ENCODE measurements at places on chromosomes 16 and 17.

- no peak for DNase-seq
These were observed 75.5 kb downstream of the SOCS1 start for GRCh38 chr16:11180489-11180888.

- DNase-seq: no peak
These were observed 10.7 kb downstream of the METTL9 start for GRCh38 chr16:21610006-21610544.

GRCh38 chr17:65208717-65209116 is 71.5 kb downstream of the RGS9 start:
- DNase-seq: no peak

DNA sequence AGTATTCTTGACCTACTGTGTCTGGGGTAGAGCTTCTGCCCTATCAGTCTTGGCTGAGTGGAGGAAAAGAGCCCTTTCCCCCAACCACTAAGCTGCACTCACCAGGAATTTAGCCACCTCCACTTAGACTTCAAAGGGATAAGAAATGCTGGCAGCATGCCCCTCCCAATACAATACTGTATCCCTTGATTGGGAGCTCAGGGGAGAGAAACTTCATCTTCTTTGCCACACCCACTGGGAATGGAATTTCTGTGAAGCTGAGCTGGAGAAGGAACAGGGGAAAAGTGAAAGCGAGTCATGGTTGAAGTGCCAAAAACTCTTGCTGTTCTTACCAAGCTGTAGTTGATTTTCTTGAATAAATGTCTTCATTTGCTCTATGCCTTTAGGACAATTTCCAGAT is 68.8 kb downstream of the CEP112 start:
- no peak for DNase-seq

- no peak for DNase-seq
These were observed 433.7 kb downstream of the SOX9 start for GRCh38 chr17:72554508-72554907.

Data from midbrain (tissue), 1 donor.